ENCODE measurements at places on chromosomes 12 and 14.

GRCh38 chr12:5260086-5260485 is 171.8 kb upstream of the NTF3 start:
- peaks cover 5% of the 10 kb centered on the region for H3K27me3 ChIP-seq
- H3K4me3 ChIP-seq: no peak overlapping the region
- no peak overlapping the region for H3K27ac ChIP-seq
- DNase-seq: no peak

- H3K4me3 ChIP-seq: no peak overlapping the region
- H3K36me3 ChIP-seq: no peaks in the 10 kb centered on the region
- no peaks in the 10 kb centered on the region for H3K4me1 ChIP-seq
- no peaks in the 10 kb centered on the region for H3K27me3 ChIP-seq
- no peak for DNase-seq
Observed at GRCh38 chr14:83172363-83172762, 1638.7 kb upstream of the SEL1L start.

GRCh38 chr14:95155045-95155444 is 2.3 kb downstream of the DICER1 start:
- no peak for DNase-seq
- no peaks in the 10 kb centered on the region for H3K27me3 ChIP-seq
- H3K36me3 ChIP-seq: peaks cover 5% of the 10 kb centered on the region

DNA sequence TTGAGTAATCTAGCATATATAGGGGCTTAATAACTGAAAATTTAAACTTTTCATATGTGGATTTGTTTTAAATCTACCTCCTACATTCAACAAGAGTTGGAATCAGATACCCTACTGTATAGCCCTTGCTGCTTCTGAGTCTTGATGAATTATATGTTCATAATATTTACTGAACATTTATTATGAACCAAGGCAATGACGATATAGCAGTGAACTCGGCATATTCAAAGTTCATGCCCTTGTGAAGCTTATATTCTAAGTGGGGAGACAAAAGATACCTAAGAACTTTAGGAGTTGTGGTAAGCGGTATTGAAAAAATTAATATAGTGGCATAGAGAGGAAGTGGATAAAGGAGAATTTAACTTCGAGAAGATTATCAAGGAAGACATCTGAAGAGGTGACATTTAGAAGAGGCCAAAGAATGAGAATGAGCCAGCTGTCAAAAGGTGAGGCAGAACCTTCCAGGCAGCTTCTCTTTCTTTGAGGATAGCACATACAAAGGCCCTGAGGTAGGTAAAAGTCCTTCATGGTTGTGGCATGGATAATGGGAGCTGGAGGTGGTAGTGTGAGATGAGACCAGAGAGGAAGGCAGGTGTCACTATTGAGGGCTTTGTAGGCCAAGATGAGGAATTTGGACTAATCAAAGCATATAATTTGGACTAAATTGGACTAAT is 10.2 kb downstream of the EID3 start:
- no peaks in the 10 kb centered on the region for H3K27me3 ChIP-seq
- no peaks in the 10 kb centered on the region for H3K4me1 ChIP-seq
- no peak for DNase-seq
- no peak overlapping the region for H3K27ac ChIP-seq

- DNase-seq: no peak
- no peak overlapping the region for H3K27ac ChIP-seq
- no peak overlapping the region for H3K4me3 ChIP-seq
- no peaks in the 10 kb centered on the region for H3K27me3 ChIP-seq
- no peaks in the 10 kb centered on the region for H3K4me1 ChIP-seq
- H3K36me3 ChIP-seq: no peaks in the 10 kb centered on the region
Observed at GRCh38 chr14:85233756-85234155, 296.2 kb upstream of the FLRT2 start.

Measured in activated B cell treated with CpG ODN at 0.5 μM for 24 hours (primary cell).